Stimulated activated CD8-positive, alpha-beta memory T cell treated with anti-CD3 and anti-CD28 coated beads, Interleukin-2, amount 100 ng/mL, for 48 hours (primary cell): ENCODE measurements at places on chromosomes 1 and 21.
A peak's percentile ranks its signal among the peaks of the same experiment; 100 is the strongest.

DNA sequence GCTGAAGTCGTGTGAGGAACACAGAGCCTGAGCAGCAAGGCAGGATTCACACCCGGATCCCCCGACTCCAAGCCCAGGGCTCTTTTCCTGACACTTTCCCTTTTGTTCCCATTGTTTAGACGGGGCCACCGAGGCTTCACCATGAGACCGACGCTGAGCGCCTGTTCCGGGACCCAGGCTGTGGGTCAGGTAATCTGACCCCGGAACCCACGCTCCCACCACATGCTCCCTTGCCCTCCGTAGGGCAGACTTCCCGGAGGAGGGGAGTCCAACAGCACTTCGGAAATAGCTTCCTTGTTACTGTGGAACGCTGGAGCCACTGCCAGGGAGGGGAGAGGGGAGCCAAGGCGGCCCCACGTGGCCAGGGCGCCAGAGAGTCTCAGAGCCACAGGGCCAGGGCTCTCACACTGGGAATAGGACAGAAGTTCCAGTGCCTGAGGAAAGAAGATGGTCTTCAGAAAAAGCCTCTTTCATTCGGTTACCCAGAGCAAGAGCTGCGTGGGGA, 18.4 kb downstream of the RUNX3 start:
- DNase-seq: no peak

- no peak for DNase-seq
Measured at GRCh38 chr21:32908534-32908933, 117.2 kb upstream of the OLIG2 start.

DNA sequence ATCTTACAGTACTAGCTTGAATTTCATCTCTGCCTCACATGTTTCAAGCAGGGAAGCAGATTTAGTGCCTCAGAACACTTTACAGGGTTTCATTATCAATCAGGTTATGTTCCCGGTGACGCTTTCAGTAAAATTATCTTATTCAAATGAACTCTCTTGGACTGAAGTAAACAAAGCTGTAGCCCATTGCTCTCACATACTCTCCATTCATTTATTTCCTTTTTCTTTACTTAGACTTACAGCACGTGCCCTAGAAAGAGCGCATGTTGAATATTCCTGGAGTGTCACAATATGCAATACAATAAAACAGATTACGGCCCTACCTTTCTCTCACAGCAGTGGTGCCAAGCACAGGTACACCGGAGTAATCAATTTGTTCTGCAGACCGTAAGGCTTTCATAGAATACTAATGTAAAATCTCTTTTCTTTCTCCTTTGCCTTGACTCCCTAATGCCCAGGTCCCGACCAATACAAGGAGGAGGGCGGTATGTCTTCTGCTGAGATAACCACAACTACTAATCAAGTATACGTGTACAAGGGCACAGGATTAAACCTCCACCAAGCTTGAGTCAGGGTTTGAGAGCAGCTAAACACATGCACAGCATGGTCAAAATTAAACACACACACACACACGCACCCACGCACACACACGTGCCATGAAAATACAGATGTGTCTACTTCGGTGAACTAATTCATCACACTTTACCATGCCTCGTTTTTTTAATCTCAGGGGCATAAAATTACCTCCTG, 62.8 kb downstream of the NRIP1 start:
- no peak for DNase-seq

DNA sequence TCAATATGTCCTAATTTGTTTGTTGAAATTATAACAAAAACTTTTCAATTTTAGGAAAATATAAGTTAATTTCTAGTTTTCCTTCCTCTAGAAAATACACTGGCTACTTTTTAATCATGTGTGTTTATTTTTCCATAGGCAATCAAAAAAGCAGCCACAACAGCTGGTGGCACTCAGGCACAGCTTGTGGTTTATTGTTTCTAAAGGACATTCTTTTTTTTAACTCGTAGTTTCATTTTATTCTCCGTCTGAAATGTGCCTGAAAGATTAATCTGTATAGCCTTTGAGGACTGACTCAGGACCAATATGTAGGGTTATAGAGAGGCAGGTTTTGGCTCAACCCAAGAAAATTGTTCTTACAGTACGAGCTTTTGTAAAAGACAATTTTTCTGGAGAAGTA, 20.7 kb upstream of the STX12 start:
- no peak for DNase-seq

DNA sequence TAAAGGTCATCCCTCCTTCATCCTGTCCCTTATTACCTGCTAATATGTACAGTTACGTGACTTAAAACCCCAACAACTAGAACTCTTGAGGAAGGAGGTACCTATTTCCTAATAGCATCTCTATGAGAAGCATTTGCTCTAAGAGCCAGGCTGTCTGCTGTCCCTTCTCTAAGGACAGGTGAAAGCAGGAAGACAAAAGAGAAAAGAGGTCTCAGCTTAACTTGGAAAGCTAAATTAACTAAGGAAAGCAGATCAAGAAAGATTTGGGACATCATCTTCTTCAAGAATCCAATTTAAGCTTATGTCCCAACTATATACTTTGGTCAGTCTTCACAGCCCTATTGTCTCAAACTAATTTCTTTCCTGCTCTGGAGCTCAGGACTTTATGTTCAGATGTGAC, 2.9 kb downstream of the EGLN1 start:
- no peak for DNase-seq

- no peak for DNase-seq
Measured at GRCh38 chr1:97936976-97937375, 16.1 kb upstream of the DPYD start.

- no peak for DNase-seq
Measured at GRCh38 chr1:18611311-18611710, 19.3 kb upstream of the PAX7 start.

- no peak for DNase-seq
Measured at GRCh38 chr21:46297338-46298271, 11.5 kb downstream of the YBEY start.

DNA sequence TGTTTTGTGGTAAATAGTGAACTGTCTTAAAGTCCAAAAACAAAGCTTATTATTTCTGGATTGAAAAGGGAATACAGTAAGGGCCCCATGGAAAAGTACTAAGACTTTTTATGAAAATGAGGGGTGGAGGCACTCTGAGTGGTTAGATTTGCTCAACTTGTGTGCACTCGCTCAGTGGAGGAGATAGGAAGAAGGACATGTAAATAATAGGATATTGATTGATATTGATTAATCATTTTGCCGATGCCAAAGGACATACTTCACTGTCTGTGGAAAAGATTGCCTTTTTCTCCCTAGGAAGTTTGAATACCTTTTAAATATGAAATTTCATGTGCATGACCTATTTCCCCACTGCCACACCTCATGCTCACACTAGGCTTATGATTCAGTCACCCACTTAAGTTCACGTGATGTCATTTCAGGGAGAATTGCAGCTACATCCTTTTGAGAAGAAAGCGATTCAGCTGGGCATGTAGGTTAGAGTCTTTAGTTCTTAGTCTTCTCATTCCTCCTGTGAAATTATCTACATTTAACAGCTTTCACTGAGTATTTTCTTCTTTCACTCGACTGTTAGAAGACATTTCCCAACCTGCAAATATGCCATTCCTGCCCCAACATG, 5.0 kb downstream of the MTR start:
- DNase-seq: no peak

GRCh38 chr1:53580739-53581475, 121.7 kb downstream of the DMRTB1 start:
- DNase-seq: no peak

- DNase-seq: no peak
Measured at GRCh38 chr1:173415490-173415889, 61.6 kb upstream of the PRDX6 start.

DNA sequence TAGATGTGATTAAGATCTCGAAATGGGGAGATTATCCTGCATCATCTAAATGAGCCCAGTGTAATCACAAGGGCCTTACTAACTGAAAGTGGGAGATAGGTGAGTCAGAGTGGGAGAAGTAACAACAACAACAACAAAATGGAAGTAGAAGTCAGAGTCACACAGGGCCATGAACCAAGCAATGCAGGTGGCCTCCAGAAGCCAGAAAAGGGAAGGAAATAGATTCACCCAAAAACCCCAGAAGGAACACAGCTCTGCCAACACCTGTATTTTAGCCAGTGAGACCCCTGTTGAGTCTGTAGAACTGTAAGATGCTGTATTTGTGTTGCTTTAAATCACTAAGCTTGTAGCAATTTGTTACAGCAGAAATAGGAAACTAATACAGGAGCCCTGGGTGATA, 4.1 kb downstream of the TAGLN2 start:
- no peak for DNase-seq

DNA sequence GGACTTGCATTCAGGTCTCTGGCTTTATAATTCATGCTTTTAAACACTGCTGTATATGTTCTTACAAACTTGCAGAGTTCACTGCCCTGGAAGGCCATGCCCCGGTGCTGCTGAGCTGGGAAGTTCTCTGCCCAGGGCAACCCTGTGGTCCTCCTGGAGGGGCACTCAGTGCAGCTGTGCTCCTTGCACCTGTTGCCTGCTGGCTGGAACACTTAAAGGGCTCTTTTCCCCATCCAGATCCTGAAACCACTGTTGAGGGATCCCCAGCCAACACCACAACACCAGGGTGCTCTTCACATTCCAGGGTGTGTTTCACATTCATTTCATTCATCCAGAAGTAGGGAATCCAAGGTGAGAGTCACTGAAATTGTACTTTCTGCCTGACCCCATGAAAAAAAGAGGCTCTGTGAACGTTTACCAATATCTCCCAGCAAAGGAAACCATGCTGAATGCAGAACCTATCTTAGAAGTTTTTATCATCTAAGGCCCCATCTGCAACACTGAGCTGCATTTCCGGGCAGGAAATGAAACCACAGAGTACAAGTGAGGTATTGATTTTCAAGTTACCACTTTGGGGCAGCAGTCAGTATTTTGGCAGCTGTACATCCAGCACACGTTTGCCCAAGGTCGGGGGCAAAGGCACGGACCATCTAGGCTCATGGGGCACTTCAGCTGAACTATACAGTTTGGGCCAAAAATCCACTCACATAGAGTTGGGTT, 16.4 kb upstream of the KIAA0040 start:
- DNase-seq: no peak

DNA sequence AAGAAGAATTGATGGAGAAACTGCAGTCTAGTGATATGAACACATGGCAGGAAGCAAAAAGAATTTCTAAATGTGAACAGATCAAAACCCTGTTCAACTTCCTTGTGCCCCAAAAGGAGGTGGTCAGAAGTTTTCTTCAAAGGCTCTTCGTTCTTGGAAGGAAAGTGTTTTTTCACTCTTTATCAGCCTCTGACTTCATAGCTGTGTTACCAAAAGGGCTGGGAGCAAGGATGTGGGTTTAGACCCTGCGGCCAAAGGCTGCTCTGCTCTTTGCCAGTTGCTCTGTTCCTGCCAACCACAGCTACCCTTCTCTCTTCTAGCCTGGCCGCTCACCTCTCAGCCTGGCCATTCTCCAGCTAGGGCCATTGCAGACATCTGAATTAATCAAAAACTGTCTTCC, 53.8 kb downstream of the PTGER3 start:
- DNase-seq: no peak

DNA sequence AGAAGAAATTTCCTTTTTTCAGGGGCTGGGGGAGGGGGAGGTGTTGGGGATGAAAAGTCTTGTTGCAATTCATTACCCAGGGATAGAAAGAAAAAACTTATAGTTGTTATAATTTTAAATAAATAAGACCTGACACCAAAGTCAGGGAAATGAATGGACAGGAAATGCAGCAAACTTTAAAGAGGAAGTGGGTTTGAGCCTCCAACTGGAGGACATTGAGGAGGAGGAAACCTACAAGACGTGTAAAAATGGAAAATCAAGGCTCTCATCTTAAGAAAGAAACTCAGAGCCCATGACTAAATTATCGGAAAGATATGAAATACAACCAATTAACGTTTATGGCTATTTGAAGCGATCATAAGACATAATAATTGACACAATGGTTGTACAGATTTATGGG, 54.4 kb downstream of the NIBAN1 start:
- no peak for DNase-seq

DNA sequence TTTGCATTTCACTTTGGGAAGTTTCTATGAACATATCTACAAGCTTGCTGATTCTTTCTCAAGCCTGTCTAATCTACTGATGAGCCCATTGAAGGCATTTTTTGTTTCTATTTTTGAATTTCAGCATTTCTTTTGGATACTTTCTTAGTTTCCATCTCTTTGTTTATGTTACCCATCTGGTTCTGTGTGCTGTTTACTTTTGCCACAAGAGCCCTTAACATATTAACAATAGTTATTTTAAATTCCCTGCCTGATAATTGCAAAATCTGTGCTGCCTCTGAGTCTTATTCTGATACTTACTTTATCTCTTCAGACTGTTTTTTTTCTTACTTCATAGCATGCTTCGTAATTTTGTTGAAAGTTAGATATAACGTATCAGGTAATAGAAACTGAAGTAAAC, 75.8 kb upstream of the ZRANB2 start:
- DNase-seq: no peak

DNA sequence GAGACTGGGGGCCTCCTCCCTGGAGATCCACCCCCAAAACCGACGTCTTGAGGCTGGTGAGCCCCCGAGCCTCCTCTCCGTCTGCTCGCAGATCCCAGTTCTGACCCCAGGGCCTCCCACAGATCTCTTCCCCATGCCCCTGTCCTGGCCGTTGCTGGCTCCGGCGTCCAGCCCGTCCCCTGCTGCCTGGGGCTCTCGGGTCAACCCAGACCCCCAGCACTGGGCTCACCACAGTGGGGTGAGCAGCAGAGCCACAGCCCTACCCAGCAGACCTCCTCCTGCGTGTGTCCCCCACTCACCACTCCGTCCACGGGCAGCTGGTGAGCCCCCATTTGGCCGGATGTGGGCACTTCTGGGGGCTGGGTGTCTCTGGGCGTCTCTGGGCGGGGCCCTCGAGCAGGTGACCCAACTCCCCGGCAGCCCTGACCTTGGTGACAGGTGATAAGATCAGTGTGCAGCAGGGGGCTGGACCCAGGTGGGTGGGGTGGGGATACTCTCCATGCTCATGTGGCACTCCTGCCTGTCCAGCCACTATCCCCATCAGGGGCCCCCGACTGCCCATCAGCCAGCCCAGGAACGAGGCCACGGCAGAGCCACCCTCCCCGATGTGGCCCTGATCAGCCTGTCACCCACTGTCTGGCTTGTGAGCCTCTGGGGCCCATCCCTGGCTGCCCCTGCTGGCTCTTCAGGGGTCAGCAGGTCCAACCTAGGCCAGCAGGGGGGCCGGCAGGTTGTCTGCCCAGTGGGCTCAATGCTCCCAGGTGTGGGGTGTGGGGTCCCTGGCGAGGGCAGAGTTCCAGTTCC, 709 bp downstream of the TNFRSF14 start:
- DNase-seq: peak; percentile 31

- no peak for DNase-seq
Measured at GRCh38 chr1:170097449-170097948, 23.0 kb upstream of the KIFAP3 start.
